NCI-H1417 (cell line): ENCODE measurements at places on chromosomes 11 and 22.
A peak's percentile ranks its signal among the peaks of the same experiment; 100 is the strongest.

DNA sequence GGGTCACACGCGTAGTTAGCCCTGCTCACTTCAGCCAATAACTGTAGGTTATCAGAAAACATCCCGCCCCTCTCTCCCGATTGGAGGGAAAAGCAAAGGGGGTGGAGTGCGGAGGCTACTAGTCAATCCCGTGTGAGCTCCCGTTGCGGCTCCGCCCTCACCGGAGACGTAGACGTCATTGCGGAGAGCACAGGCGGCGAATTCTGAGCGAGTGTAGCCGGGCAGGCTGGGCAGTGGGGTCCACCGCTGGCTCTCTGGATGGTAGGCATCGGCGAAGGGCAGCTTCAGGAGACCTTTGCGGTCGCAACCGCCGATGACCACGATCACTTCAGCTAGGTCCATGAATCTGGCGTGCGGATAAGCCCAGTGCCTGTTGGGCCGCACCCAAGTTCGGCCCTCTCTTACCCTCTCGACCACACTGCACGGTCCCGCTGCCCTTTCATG is 4.7 kb downstream of the KLHL35 start:
- DNase-seq = no peak

DNA sequence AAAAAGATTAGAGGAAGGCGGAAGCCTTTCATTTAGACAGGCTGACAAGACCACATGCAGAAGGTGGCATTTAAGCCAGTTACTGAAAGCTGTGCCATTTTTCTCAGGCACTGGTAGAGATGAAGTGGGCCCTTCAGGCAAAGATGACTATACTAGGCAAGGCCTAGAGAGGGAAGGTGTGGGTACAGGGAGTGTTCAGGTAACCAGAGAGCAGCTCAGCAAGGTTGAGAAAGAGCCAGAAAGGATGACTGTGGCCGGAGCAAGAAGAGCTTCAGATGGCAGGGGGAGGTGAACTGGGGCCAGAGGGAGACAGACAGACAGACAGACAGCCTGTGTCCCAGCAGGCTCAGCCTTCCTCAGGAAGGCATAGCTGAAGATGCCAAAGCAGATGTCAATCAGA is 88.1 kb upstream of the NARS2 start:
- no peak for DNase-seq

DNA sequence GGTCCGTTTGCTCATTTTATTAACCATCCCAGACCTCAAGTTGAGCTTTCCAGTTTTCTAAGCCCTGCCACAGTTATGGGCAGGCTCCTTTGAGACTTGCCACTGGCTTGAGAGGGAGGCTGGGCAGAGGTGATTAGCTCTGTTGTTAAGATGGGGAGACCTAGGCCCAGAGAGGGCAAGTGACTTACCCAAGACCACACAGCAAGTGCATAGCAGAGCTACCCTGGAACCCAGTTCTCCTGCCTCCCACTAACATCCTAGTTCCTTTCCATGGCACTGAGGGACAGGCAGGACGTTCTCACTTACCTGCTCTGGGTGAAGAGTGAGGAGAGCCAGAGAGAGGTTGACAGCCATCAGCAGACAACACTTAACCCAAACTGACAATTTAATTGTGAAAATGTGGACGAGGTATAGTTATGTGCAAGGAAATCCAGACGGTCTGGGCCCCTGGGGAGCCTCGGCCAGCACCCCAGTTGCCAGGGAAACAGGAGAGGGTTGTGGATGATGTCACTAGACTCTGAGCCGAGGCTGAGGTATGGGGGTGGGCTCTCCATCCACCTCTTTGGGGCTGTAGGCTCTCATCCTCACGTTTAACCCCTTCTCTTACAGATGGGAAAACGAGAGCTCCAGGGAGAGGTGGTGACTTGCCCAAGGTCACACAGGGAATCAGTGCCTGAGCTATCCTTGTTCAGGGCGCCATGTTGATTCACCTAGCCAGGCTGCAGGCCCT is 12.3 kb upstream of the WNT11 start:
- DNase-seq = no peak

DNA sequence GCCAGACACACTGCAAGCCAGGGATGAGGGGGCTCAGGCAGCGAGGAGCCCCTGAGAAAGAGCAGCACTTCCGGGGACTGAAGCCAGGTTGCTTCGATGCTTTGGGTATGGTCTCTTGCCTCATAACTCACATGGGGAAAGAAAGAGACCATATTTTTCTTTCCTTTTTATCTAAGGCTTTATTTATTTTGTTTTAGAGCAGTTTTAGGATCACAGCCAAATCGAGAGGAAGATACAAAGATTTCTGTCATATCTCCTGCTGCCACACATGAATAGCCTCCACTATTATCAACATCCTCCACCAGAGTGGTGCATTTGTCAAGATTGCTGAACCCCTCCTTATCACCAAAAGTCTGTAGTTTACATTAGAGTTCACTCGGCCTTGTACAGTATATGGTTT is 24.3 kb upstream of the ADSL start:
- no peak for DNase-seq

DNA sequence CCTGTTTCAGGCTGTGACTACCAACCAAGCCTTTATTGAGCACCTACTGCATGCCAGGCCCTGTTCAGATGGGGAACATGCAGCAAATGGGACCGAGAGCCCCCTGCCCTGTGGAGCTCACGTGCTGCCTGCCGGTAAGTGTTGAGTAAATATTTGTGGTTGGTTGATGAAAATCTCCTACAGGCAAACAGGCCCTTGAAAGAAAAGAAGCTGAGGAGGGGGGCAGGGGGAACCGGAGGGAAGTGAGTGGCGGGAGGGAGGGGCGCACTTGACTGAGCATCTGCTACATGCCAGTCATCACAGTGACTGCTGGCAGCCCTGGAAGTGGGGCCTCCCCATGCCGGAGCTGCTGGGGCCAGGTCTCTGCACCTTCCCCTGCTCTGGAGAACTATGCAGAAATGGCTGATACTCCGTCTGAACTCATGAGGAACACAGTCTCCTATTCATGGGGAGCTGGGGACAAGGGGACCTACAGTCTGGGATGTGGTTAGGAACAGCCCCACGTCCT is 34.2 kb downstream of the MACROD1 start:
- DNase-seq = peak; percentile 92

- no peak for DNase-seq
Measured at GRCh38 chr11:116071241-116071640, 567.0 kb upstream of the CADM1 start.

- DNase-seq = peak; percentile 52
Measured at GRCh38 chr11:61956191-61957020, 6.3 kb downstream of the BEST1 start.

- no peak for DNase-seq
Measured at GRCh38 chr11:88315981-88316441, 21.5 kb downstream of the CTSC start.

GRCh38 chr11:110355011-110355744 is 58.8 kb upstream of the RDX start:
- DNase-seq = peak; percentile 14

DNA sequence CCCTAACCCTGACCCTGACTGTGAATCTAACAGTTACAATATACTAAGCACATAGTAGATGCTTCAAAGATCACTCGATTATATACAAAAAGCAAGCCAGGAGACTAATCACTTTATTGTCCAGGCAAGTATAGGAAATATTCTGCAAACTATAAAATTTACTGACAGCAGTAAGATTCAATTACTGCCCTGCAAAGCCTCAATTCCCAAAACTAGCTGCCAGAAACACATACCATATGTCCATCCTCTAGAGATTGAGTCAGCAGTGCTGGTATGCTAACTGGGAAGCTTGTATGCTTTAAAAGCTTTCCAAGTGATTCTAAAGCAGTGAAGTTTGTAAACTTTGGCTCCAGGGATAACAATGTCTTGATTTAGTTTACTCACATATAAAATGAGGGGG is 26.1 kb downstream of the CSTF3 start:
- no peak for DNase-seq

DNA sequence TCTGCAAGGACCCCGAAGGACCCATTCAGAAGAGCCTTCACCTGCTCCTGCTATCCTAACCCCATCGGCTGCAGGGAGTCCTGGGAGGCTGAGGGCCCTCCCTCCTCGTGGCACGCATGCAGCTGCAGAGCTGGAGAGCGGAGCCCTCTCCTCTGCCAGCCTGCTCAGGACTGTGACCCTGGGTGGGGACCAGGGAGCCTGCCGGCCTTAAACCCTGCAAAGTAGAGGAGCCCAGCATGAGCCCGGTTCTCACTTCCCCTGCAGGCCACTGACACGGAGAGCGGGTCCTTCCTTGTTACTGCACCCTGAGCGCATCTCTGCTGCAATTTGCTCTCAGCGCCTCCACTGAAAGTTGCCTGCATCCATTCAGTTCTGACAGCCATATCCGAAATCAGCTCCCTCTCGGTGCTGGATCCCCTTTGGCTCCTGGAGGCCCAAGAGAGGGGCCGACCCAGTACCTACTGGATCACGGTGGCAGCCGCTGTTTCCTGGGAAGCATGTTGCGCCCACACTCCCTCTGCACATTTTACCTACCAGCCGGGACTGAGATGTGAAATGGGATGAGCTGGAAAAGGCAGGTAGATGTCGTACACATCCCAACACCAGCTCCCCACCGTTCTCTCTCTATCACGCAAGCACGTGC is 312.1 kb downstream of the NTM start:
- no peak for DNase-seq

DNA sequence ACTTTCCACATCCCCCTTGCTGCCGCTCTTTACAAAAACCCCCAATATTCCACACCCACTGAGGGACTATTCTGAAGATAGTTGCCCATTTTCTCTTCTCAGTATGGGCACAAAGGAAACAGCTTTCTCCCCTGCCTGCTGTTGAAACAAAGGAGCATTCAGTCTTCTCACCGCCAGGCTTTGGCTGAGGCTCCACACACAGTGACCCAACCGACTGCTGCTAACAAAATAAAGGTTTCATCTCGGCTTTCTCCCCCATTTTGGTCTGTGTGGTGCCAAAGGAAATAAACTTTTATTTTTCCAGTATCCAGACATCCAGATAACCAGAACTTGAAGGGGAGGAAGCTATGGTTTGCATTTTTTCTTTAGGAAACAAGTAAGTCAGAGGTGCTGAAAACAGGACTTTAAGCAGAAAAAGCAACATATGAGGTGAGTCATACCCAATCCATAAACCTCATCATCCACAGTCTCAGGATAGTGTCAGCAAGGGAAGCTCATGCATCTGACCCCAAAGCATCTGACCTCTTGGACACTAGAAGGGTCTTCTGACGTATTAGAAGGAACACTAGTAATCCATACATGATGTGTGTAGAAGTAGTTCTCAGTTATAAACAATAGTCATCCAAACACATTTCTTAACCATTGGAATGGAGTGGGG is 6.4 kb downstream of the CLMP start:
- no peak for DNase-seq

- DNase-seq = no peak
Measured at GRCh38 chr11:11351042-11351586, 1.9 kb downstream of the CSNK2A3 start.

DNA sequence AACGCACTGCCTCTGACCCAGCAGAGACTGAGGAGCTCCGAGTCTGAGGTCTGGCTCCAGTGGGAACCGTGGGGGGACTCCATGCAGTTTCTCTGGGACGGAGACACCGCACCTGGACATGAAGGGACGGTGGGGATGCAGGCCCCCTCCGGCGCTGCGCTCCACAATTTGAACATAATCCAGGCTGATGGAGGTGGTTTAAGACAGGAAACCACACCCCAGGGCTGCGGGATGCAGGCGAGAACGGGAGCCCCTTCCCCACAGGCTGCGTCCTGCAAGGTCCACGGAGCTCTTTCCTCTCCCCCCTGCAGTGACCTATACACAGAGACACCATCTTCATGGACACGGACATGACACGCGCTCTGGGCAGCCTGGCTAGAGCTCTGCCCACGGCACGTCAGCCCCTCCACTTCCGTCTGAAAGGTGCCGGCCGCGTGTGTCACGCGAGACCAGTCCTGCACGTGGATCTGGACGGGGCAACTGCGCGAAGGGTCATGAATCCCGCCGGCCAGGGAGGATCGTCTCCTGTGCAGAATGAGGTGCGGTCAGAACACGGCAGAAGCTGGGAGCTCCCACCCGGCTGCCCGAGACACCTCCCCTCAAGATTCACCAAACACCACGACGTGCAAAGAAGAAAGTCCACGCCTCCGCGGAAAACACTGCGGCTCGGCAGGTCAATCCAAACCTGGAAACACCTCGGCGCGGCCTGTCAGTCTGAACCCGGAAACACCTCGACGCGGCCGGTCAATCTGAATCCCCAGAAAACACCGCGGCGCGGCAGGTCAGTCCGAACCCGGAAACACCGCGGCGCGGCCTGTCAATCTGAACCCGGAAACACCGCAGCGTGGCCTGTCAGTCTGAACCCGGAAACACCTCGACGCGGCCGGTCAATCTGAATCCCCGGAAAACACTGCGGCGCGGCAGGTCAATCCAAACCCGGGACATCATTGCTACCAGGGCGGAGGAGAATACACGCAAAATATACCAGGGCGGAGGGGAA is 212.4 kb downstream of the BRD1 start:
- DNase-seq = no peak

DNA sequence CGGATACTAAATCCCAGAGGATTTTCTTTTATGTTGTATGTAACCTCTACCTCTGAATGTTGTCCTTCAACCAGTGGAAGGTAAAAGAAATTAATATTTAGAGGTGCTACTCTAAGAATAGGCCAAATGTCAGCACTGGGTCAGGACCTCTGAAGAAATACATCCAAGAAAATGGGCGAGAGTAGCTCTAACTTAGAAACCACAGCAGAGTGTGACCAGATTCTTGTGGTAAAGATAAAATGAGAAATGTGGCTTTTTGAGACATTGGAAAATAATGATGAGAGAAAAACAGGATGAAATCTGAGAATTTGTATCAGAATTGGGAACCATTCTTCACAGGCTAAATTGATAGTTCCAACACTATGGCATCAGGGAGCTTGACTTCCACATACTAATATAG is 63.5 kb downstream of the CSTPP1 start:
- no peak for DNase-seq

GRCh38 chr11:6225896-6226295 is 8.5 kb downstream of the FHIP1B start:
- DNase-seq = no peak

- no peak for DNase-seq
Measured at GRCh38 chr22:46985507-46985882, 223.0 kb downstream of the TBC1D22A start.

DNA sequence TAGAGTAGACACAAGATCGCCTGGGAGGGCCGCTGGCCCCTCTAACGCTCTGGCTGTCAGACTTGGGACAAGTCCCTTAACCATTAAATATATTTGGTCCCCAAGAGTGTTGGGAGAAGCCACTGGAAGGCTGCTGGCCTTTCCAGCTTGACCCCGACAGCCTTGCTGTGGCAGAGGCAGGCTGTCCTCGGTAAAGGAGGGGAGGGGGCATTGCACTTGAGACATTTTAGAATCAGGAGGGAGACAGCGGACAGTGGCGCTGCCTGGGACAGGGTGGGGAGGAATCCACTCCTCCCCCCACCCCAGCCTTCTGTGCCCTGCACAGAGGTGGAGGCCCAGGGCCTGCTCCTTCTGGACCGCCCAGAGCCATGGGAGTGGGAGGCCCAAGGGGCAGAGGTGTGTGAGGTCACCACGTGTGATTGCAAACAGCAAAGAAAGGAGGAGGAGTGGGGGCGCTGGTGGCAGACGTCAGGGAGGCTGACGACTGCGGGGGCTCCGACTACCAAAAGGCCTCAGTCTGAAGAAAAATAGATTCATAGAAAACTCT is 28.9 kb downstream of the APOL1 start:
- DNase-seq = no peak

GRCh38 chr22:24803064-24803542 is 2.9 kb upstream of the SGSM1 start:
- DNase-seq = no peak

- no peak for DNase-seq
Measured at GRCh38 chr11:82937554-82937953, 36.0 kb downstream of the DDIAS start.
